Stimulated activated naive B cell treated with anti-CD40 and anti-IgM and Interleukin-4, amounts not matched to agents 10 μg/mL and 1 μg/mL and 100 μg/mL, for 72 hours (primary cell): ENCODE measurements at places on chromosomes 5 and 9.

- no peak for DNase-seq
Observed at GRCh38 chr5:50547303-50547702, 106.2 kb upstream of the EMB start.

DNA sequence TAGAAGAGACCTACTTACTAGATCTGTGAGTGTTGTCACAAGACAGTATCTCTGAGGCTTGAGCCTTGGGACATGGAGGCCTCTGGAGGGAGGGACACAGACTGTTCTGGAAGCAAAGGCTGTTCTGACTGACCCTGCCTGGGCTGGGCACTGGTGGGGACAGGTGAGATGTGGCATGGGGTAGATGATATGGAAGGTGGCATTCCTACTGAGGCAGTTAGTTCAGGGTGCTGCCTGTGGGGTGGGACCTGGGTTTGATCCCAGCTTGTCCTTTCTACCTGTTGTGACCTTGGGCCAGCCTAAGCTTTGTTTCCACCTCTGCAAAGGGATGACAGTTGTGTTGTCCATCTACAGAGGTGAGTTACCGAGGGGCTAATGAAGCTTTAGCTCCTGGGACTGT, 140.2 kb downstream of the C9orf50 start:
- DNase-seq = no peak

DNA sequence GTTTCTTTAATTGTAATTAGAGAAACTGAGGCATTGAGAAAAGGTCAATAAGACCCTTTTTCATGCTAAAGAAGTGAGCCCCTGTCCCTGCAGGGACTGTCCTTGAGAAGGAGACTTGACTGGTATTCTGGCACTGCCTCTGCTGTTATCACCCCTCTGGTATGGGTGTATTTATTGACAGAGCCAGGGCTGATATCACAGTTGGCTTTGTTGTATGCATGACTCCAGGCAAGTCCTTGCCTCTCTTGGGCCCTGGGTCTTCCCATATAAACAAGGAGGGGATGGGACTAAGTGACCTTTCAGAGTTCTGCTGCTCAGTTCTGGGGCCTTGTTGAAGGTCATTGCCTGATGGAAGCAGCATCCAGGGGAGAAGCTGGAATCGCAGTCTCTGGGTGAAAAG, 71.8 kb upstream of the PPARGC1B start:
- no peak for DNase-seq

- DNase-seq = no peak
Observed at GRCh38 chr9:91580136-91580535, 156.5 kb upstream of the NFIL3 start.

DNA sequence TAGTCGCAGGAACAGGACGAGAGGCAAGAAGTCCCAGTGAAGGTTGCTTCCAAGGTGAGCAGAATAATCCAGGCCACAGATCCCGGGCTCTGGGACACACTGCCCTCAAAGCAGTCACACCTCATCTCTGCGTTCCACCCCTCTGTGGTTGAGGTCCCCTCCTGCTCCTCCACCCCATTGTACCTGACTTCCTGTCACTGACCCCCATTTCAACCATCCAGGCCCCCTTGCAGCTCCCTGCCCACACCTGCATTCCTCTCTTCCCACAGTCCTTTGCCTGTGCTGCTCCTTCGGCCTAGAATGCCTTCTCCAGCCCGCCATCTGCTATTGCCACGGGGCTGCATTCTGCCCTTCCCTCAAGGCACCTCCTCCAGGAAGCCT, 73.5 kb downstream of the PAX5 start:
- DNase-seq = no peak

DNA sequence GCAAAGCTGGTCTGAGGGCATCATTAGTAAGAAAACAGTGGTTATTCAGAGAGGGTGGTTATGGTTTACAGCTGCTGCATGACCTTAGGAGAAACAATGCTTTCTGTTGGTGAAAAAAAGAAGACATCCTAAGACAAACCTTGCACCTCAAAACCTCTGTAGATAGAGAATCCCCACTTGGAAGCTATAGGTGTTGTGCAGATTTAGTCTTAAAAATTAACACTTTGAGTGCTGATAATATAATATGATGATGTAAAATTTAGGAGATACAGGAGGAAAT, 1.4 kb upstream of the PTTG1 start:
- no peak for DNase-seq

GRCh38 chr5:176902911-176903664, 3.9 kb upstream of the HK3 start:
- no peak for DNase-seq

- no peak for DNase-seq
Observed at GRCh38 chr9:129547869-129548570, 72.9 kb downstream of the C9orf50 start.

GRCh38 chr5:103780794-103781193, 218.2 kb upstream of the NUDT12 start:
- DNase-seq = no peak

GRCh38 chr9:8733131-8733954, 933.8 kb upstream of the DMAC1 start:
- DNase-seq = no peak

DNA sequence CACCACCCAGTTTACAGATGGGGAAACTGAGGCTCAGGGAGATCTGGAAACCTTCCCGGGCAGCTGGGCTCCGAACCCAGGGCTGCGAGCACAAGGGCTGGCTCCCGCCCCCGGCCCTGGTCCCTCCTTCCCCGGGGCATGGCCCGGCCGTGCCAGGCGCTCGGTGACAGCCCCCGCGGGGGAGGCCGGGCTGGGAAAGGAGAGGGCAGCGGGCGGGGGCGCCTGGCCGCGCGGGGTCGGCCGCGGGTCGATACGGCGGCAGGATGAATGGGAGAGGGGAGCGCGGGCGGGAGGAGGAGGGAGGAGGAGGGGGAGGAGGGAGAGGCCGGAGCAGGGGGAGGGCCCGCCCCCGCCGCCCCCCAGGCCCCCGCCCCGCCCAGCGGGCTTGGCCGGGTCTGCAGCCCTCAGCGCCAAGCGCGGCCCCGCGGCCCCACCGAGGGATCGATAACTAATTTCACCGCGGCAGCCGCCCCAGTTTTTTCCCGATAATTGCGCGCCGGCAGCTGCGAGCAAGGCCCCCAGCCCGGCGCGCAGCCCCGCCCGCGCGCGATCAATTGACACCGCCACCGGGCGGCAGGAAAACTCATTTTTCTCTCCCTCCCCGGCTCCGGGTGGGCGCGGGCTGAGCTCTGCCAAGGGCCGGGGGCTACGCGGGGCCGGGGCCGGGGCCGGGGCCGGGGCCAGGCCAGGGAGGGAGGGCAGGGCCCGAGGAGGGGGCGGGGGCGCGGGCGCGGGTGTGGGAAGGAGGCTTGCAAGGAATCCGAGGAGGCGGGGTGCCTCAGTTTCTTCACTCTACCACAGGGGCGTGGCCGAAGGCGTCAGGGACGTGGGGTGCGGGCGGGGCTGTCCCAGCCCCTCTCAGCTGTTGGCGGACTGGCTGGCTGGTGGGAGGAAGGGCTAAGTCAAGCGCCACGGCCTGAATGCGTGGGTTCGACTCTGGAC, 52.1 kb downstream of the C9orf50 start:
- no peak for DNase-seq

GRCh38 chr5:132790201-132790865, 13.3 kb upstream of the SEPTIN8 start:
- no peak for DNase-seq

DNA sequence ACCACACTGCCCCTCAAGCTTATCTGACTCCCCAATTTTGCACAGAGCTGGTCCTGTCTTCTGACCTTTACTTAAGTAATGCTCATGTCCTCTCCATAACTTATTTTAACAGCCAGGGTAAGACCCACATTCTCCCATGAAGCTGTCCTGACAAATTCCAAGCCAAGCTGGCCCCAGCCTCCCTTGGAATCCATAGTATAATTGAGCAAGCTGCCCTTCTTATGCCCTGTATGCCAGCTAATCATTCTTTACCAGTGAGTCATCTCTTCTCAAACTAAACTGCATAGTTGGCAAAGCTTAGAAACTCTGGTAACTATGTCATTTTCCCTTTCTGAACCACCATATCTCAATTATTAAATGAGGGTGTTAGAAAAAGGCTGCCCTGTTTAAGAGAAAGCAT, 92.4 kb downstream of the NFIB start:
- no peak for DNase-seq

DNA sequence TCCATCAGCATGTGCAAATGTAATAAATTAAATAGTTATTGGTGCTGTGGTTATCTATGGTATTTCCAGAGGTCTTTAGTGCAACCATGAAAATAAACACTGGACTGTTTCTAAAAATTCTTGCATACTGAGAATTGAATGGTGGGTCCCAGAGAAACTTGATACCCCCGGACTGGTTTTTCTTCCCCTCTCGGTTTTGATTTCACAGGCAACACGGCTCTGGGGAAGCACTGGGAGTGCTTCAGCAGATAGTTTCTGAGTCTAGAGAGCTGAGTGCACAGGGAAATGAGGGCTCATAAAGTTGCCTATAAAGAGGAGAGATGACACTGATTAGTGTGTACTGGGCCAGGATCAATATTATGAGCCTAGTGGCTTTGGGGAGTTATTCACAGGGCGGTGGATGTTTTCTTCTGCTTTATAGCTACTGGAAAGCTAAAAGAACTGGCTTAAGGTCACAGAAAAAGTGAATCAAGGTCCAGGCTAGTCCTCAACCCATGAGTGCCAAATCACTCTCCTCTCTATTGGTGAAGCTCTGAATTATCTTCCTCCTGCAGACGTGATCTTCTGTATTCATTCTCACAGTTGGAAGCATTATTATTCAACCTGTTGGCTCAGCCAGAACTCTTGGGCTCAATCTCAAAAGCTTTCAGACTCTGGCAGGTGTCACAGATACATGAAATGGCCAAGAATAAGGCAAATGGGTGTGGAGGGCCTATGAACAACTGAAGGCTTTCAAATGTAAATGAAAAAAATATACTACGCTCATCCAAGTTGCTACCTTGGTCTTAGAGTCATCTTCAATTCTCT, 170.2 kb upstream of the HMHB1 start:
- DNase-seq = no peak

DNA sequence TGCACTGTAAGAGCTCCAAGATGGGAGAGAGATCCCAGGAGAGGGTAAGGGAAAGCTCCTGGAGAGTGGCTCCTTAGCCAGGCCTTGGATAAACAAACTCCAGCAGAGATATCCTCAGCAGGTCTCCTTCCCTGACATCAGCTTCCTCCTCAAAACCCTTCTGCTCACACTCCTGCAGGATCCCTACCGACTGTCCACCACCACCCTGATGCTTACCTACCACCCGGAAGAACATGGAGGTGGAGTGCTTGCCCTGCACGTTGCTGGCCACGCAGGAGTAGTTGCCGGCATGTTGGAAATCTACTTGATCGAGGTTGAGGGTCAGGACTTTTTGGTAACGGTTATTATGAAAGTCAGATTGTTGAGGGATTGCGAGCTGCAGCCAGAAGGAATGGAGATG, 9.3 kb downstream of the CSF1R start:
- DNase-seq = no peak

GRCh38 chr9:132077881-132078698, 1.6 kb downstream of the MED27 start:
- DNase-seq = no peak

DNA sequence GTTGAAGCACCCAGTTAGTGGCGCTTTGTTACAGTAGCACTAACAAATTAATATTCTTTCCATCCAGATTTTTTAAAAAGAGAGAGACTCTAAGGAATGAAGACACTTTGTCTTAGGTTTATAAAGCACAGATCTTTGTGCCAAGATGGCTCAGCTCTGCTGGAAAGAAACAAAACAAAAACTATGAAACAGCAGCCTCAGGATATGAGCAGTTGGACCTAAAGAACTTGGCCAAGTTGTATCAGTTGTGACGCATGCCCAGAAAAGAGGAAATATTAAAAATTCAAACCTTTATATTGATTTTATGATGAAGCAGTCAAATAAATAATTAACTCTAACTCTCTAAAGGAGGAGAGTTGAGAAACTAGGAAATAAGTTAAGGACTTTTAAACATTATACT, 427.2 kb downstream of the SPOCK1 start:
- DNase-seq = no peak

- no peak for DNase-seq
Observed at GRCh38 chr9:17730899-17731298, 152.0 kb downstream of the SH3GL2 start.

DNA sequence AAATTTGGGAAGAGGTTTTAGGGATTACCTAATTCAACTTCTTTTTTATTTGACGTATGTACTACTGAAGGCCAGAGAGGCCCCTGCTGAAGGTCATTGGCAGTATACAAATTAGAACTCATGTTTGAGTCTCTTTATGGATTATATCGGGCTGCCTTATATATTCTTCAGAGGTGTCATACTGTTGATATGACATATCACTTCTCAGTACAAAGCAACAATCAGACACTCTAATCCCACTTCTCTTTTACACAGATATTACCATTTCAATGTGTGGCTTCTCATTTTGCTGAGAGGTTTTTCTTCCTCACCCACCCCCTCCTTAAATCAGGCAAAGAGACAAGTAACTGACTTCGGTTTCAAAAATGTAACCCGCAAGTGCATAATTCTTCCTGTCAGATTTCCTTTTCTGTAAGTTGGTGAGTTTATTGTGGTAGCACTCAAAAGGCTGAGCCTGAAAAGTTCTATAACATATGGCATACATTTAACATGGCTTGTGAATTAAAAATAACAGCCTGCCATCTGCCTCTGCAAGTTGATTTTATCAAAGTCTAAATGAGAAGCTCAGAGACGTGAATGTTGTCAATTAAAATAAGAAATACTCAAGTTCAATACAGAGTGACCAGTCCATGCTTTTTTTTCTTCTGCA, 163.6 kb upstream of the RORB start:
- no peak for DNase-seq

DNA sequence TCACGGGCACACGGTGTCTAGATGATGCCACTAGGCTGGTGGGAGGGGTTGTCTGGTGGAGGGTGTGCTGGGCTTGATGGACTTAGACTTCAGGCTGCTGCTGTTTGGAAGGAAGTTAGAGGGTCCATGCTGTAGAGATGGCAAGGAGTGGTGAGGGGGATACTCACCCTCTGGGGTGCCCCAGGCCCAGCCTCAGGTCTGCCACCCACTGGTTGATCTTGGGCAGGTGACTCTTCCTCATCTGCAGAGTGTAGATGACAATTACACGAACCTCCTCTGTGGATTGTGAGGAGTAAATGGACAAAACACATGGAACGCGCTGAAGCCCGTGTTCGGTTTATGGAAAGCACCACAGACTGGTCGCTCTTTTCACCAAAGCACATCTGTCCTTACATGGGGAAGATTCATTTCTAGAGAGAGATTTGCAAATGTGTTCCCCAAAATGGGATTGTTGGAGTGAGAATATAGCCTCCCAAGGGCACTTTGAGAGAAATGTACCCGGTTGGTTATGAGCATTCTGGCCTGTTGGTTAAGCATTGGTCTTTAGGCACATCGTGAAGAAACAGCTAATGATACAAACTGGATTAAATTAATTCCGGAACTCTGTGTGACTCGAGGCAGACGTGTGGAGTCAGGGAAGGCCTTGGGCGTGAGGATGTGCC, 58.2 kb downstream of the ZNF618 start:
- DNase-seq = no peak

DNA sequence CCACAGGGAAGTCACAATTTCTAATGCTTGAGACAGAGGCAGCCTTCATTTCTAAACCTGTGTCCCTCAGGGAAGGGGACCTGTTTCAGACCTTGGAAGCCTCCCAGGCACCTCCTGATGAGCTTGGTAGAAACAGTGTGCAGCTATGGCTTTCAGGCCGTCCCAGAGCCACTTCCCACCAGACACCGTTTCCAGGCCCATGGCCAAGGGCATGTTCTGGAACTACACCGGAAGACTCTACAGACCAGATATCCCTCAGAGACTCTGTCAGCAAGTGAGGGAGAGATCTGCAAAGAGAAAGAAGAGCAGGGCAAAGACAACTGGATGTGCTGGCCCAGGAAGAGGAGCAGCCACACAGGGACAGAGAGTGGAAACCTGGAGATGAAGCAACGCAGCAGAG, 82.2 kb upstream of the HSPA9 start:
- no peak for DNase-seq
